Activated naive CD8-positive, alpha-beta T cell treated with anti-CD3 and anti-CD28 coated beads for 36 hours (primary cell): ENCODE measurements at places on chromosomes 12 and 14.

- no peak for DNase-seq
Measured at GRCh38 chr14:61174441-61174891, 106.7 kb downstream of the TMEM30B start.

DNA sequence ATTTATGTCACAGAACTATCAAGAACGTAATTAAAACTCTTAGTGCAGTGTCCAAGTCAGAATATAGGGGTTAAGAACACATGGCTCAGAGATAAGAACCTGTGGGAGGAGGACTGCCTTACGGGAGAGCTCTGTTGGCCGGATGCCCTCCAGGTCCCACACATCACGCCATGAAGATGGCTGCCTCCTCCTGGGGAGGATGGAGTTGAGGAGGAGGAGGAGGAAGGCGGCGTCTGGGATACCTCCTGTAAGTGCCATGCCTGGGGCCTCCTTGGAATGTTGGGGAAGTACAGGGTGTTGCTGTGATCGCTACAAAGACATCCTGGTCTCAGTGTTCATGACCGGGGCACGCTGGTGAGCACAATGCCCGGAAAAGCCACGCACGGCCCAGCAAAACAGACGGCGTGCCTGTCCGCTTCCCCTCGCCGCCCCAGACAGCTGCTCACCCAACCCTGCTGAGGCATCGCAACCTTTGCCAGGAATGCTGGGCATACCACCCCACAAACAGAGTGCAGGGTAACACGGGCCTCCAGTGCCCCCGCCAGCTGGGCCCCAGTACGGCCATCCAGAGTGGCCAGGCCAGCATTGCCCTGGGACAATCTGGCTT lies 28.7 kb upstream of the CD9 start:
- DNase-seq = no peak

GRCh38 chr14:34034447-34035176 lies 83.7 kb upstream of the EGLN3 start:
- DNase-seq = no peak

GRCh38 chr14:87901236-87901635 lies 91.7 kb downstream of the GALC start:
- DNase-seq = no peak

DNA sequence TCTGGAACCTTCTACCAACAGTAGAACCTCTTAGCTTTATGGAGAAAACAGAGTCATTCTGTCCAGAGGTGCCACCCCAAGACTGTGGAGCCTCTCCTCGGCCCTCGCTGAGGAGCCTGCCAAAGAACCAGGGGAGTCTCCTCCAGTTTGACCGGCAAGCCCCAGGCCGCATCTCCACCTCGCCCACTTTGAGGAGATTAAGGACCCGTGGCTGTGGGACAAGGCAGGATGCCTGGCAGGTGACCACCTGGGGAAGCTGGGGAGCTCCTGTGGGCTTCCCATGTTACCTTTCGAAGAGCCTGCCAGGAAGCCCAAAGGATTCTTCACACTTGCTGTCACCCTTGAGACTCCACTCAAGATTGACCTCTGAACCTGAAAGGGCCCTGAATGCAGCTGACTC lies 3.8 kb downstream of the PLEKHG7 start:
- no peak for DNase-seq

GRCh38 chr12:128387811-128388422 lies 120.9 kb downstream of the TMEM132C start:
- DNase-seq = peak; percentile 17

GRCh38 chr12:130090542-130090941 lies 71.7 kb upstream of the FZD10 start:
- no peak for DNase-seq

DNA sequence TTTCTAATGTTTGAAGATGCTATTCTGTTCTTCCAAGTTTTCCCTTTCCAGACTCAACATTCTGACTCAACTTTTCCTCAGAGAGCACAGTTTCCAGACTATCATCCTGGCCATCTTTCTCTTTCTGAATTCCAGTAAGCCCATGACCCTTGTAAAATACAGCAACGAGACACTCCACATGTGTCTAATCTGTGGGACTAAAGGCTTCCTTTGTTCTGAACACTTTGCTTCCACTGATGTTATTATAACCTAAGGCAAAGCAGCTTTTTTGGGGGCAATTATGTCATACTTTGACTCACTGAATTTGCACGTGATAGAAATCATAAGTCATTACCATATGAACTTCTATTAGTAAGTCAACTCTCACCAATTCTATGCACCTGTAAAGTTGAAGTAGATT lies 6.3 kb upstream of the ART4 start:
- DNase-seq = no peak

- no peak for DNase-seq
Measured at GRCh38 chr14:91352053-91352452, 65.6 kb downstream of the CCDC88C start.

- no peak for DNase-seq
Measured at GRCh38 chr14:61466249-61466904, 145.0 kb downstream of the PRKCH start.

DNA sequence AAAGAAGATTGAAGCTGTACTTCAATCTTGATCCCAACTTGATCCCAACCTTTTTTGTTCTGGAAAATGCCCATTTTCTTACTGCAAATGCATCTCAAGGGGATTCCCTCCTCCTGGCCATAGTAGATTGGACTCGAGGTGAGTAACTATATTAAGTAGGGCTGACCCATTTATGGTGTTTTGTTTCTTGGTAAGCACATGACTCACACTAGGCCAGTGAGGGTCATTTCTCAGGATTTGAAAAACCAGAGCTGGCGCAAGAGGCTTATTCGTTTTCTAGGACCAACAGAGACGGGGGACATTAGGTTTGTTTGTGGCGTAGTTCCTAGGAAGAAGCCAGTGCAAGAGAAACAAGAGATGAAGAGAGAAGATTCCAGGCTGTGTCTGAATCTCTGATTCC lies 51.4 kb downstream of the MRPL42 start:
- no peak for DNase-seq

GRCh38 chr12:124075841-124076240 lies 102.8 kb downstream of the ZNF664 start:
- DNase-seq = no peak

GRCh38 chr12:128994856-128995255 lies 141.6 kb downstream of the GLT1D1 start:
- no peak for DNase-seq

- DNase-seq = peak; percentile 47
Measured at GRCh38 chr14:69675877-69676416, 64.6 kb downstream of the SUSD6 start.

- no peak for DNase-seq
Measured at GRCh38 chr12:68148261-68148951, 11.1 kb downstream of the IFNG start.

- DNase-seq = no peak
Measured at GRCh38 chr14:55074662-55075061, 23.2 kb downstream of the MAPK1IP1L start.

- no peak for DNase-seq
Measured at GRCh38 chr14:99736603-99737371, 52.7 kb downstream of the CYP46A1 start.

GRCh38 chr14:60981633-60982455 lies 799 bp downstream of the SLC38A6 start:
- DNase-seq = no peak

- no peak for DNase-seq
Measured at GRCh38 chr14:37251775-37252174, 54.0 kb downstream of the MIPOL1 start.

DNA sequence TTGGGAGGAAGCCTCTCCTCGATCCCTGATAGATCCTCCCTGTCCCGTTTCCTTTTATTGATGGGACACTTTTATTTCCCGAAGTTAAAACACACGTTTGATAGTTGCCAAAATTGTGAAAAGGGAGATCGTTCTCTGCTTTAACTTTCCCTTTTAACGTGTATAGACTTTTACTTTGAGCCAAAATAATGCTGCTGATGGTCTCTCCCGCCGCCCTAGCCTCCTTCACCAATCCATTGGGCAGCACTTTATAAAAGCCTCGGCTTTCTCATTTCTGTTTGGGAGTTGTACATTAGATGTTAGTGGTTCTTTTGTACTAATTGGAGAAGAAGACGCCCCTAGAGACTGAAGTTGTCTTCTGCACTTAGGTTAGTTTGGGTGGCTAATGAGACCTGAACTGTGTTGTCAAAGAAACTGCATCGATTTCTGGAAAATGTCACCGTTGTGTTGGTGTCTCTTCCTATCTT lies 1.4 kb downstream of the TMTC2 start:
- DNase-seq = no peak

DNA sequence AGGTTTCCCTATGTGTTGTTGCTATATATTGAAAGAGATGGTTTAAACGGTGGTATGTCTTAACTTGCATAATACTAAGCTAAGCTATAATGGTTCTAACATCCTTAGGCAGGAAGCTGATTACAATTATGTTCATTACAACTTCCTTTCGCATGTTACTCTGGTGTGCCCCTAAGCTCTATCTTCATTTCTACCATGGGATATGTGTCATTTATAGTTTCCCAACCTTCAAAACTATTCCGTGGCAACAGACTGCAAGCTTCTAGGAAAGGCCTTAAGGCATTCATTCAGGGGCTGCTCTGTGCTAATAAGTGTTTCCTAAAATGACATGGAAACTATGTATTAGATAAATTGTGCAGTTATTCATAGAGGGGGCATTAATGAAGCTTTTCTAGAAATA lies 294.6 kb downstream of the GXYLT1 start:
- no peak for DNase-seq

GRCh38 chr14:101849125-101849524 lies 87.6 kb downstream of the PPP2R5C start:
- DNase-seq = no peak

DNA sequence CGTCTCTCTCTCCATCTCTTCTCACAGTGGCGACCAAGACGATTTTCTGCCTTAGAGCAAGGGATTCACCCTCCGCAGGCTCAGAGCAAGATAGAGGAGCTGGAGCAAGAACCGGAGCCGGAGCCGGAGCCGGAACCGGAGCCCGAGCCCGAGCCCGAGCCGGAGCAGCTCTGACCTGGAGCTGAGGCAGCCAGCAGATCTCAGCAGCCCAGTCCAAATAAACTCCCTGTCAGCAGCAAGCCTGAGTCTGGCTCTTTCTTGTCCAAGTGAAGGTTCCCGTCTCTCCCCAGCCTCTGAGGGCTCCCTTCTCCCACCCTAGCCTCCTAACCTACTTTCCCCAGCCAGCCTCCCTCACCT lies 5.9 kb downstream of the LAG3 start:
- DNase-seq = no peak

DNA sequence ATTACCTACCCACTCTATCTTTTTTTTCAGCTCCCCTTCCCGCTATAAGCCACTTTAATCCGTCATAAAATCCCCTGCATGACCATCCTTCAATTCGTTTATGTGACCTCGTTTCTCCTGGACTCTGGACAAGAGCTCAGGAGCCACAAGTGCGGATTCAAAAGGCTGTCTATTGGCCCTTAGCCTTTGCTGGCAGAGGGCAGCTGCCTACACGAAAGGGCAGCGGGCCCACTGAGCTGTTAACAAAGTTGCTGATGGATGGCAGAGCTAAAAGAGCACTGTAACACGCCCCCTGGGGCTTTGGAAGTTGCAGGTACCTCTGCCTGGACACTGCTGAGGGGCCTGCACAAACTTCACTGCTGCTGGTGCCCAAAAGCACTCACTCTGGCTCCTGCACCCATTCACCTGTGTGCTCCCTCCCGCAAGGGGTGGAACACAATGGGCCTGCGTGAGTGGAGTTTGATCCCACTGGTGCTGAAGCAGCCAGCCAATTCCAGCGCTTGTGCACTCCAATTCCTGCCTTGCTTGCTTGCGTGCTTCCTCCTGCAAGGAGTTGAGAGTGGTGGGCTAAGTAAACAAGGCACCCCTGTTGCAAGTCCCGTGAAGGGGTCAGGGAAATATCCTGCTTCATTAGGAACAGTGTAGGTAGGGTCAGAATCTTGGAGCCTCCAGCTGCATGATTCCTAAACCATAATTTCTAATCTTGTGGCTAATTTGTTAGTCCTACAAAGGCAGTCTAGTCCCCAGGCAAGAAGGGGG lies 10.6 kb upstream of the DRAM1 start:
- no peak for DNase-seq

DNA sequence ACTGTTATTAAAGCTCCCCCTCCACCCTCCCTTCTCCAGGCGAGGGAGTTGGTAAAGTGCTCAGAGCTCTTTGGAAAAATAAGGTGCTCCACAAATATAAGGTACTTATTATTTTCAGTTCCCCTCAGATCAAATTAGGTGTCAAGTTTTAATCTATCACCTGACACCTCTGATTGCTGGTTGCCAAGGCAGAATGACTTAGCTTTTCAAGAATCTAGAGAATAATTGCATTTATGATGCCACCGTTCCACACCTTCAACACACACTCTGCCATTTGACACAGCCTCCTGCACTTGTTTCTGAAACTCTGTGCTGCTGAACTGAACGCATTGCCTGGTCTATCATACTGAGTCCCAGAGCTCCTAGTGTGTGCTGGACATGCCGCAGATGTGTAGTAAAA lies 128.6 kb downstream of the CRACR2A start:
- no peak for DNase-seq

DNA sequence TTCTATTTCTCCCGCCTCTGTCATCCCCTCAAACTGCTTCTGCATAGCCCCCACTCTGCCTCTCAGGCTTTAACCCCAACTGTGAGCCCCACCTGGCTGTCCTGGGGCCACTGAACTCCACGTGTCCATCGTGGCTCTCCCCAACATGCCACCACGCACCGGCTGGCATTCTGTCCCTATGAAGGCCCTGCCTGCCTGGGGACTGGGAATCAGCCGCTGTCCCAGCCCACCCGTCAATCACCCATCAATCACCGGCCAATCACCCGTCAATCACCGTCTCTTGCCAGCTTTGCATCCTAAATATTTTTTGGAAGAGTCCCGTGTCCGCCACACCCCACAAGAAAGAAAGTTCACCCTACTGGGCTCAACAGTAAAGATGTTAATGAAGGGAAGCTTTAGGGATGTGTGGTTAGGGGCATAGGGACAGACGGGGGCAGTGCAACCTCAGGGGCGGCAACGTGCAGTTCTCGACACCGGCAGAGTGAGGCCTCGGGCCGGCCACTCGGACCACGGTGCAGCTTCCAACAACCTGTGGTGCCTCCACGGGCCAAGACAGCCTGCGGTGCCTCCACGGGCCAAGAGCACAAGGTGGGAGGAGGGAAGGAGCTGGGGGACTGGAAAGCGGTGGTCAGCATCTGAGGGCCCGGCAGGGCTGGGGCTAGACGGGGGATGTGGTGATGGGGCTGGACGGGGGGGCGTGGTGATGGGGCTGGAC lies 85.6 kb downstream of the GALNT9 start:
- DNase-seq = no peak

DNA sequence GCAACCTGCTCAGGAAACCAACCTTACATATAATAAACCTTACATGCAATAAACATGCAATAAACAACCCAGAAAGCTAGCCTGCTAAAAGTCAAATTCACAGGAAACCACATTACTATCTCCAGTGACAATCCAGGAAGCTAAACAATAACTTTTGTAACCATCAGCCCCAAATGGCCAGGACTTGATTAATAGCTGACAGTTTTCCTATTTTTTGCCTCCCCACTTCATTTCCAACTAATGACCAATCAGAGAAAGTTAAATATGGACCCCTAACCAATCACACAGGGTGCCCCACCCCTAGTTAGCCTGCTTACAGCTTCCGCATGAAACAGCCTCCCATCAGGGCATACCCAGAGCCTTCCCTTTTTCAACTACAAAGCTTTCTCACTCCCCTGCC lies 152.2 kb upstream of the LMNTD1 start:
- DNase-seq = no peak

GRCh38 chr14:54877015-54877702 lies 25.5 kb downstream of the GCH1 start:
- no peak for DNase-seq

GRCh38 chr12:75432924-75433323 lies 42.0 kb downstream of the GLIPR1L2 start:
- DNase-seq = no peak

GRCh38 chr12:10241727-10242126 lies 29.1 kb downstream of the GABARAPL1 start:
- no peak for DNase-seq

GRCh38 chr12:6605421-6606330 lies 1.5 kb downstream of the CHD4 start:
- peak; percentile 52 for DNase-seq
